Upper lobe of left lung (tissue), 6 donors: ENCODE measurements at places on chromosomes 5 and 9. TPM values are rescaled to one million over a fixed set of nuclear protein-coding genes. Genes with fewer than 3 reads are reported as not detected.
A peak's percentile ranks its signal among the peaks of the same experiment; 100 is the strongest.

GRCh38 chr5:31269259-31269658 is 75.8 kb downstream of the CDH6 start:
- no peak for DNase-seq

Gene CNTNAP3
- total RNA-seq: 5.4 TPM

DNA sequence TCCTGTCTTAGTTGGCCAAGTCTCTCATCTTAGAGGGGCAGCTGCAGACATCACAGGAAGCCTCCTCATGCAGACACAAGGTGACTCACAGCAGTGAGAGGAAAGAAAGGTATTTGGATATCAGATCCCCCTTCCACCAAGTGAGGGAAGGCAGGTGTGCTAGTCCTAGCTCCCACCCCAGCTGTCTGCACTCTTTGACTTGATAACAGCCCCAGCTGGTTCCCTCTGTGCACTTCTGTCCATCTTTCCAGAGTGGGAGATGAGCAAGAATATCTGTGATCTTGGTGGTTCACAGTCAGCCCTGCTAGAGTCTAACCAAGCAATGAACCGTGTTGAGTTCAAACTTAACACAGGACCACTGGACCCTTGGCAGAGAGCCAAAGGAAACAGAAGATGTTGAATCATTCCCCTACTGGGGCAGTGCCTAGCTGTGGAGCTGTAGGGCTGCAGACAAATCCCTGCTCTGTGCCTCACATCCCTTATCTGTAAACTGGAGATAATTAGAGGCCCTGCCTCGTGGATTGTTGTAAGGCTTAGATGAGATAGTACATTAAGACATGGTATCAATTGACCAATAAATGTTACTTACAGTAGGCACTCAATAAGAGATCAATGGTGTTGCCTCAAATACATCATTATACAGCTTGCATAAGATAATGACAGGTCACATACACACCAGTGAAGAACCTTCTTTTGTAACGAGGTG is 39.1 kb downstream of the SH3RF2 start:
- no peak for DNase-seq

DNA sequence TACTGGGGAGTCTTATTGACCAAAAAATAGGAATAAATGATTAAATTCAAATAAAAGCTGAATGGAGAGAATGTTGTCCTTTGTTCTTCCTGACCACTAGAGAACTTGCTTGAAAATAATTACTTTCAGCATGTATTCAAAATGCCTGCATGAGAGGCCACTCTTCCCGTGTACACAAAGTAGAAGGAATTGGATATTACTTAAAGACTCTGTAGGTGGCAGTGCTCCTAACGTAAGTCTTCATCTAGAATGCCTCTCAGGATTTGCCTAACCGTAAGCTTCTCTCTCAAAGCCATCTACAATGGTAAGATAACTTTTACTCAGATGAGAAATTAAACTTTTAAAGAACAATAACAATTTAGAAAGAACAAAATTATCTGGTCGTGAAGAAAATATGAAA is 620.0 kb upstream of the CCNG1 start:
- DNase-seq: no peak

GRCh38 chr5:149206524-149207141 is 65.0 kb upstream of the AFAP1L1 start:
- no peak for DNase-seq

DNA sequence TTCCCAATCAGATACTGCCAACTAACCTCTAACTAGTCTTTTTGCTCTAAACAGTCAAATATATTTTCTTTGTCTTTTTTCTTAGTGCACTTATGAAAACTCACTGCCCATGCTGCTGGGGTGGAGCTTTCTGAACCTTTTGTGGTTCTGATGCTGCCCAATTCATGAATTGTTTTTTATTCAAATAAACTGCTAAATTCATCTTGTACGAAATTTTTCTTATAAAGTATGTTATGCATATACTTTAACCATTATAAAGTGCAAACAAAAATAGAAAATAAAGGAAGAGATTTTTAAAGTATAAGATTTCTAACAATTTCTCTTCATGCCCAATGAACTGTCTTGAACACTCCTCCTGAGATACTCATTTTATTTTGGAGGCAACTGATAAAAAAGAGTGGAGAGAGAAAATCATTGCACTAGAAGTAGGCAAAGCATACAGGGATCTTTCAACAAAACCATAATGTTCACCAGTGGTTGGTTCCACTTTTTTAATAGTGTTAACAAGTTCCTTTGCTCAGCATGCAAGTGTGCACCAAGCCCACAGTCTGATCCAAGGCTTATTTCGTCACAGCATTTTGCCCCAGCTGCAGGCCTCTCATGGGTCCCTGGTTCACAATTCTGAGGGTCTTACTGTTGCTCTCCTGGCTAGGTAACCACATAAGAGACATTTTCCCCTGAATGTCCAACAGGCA is 6.2 kb upstream of the FYB1 start:
- no peak for DNase-seq

GRCh38 chr9:69168709-69169217 is 5.3 kb upstream of the TJP2 start:
- peak; percentile 59 for DNase-seq

DNA sequence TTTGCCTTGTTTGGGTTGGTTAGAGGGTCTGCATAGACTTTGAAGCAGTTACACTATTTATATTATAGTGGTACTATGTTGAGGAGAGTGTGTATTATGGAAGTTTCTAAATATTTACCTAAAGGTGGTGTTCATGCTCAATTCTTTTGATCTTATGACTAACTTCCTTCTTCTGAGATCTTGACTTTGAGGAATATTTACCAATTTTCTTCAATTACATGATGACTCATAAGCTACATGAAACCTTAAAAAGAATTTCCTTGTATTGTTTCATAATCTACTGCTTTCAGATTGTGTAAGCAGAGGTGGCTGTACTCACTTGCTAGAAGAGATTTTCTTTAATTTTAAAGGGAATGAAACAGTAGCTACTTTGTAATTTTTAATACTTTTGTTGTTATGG is 276.1 kb downstream of the TAF11L14 start:
- DNase-seq: no peak

DNA sequence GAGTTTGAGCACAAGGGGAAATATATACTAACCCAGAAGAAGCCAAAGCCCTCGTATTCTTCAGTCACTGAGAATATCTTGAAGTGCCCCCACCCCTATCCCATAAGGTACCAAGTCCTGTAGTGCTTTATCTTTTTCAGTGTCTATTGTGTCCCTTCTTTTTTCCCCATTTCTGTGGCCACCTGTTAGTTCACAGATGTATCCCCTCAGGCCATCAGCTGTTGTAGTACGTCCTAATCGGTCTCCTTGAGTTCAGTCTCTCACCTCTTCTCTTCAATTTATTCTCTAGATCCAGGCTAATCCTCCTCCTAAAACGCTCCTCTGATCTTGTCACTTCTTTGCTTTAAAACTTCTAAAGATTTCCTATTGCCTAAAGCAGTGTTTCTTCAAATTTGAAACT is 10.4 kb downstream of the RGS7BP start:
- DNase-seq: no peak

- DNase-seq: no peak
These were observed 85.0 kb upstream of the HRH2 start for GRCh38 chr5:175572886-175573285.

DNA sequence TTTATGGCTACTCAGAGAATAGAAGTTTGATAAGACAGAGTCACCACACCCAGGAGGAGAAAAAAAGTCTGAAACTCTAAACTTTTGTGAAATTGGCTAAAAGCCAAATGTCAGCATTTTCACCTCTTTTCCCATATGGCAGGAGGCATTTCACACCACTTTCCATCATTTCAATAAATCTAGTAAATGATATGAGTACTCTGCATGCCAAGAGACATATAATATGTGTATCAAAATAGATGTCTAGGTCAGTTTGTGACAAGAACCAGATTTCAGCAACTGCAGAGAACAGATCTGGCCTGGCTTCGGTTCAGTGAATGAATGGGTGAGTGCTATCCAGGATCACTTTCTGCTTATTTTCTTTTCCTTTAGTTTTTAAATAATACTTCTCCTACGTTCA is 470.8 kb downstream of the ENC1 start:
- no peak for DNase-seq

- no peak for DNase-seq
These were observed 161.2 kb downstream of the GNA14 start for GRCh38 chr9:77486968-77487367.

GRCh38 chr5:15571618-15572017 is 71.6 kb downstream of the FBXL7 start:
- DNase-seq: peak; percentile 16

GRCh38 chr9:34456746-34457145 is 1.6 kb downstream of the FAM219A start:
- DNase-seq: no peak

GRCh38 chr9:130239363-130239695 is 26.2 kb upstream of the HMCN2 start:
- no peak for DNase-seq

DNA sequence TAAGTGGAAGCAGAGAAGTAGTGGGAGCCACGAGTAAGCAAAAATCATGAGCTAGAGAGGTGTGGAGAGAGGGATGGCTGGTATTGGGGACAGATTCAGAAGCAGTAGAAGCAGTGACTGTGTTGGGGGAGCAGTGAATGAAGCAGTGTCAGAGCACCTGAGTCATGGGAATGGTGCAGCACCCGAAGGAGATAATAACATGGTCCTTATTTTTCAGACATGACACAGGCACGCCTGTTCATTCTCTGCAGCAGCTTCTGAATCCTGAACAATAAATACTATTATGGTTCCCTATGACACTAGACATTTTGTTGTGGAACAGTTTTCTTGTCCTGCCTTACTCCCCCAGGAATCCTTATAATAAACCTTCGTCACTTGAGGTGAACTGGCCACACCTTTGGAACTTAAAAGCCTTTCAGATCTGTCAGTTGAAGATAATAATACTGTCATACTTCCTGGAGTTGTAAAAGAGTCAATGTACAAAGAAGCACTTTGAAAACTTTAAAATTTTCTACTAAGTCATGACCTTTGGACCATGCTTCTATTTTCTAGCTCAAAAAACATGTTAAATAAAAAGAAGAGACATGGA is 7.0 kb upstream of the RASA1 start:
- no peak for DNase-seq

- DNase-seq: no peak
These were observed 715 bp downstream of the LCN8 start for GRCh38 chr9:136757328-136757727.

Gene SPAAR
- total RNA-seq: 19.9 TPM

DNA sequence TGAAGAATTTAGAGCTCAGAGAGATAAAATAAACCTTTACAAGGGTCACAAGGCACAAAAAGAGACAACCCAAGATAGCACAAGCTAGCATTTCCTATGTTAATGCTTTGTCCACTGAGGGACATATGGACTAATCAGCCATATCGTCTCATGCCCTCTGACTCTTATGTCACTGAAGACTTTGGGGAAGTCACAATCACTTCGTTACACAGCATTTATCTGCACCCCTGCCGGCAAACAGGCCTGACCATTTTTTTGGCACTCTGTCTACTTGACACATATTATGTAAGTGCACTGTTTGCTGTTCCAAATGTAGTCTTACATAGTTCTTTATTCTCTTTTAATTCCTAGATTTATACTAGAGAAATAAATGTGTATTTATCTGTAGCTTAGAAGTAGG is 13.9 kb upstream of the BNC2 start:
- DNase-seq: no peak

GRCh38 chr9:112487008-112487798 is 576 bp downstream of the KIAA1958 start:
- peak; percentile 94 for DNase-seq

Gene CCNO
- total RNA-seq: not detected

Gene PCDH1
- 93.0 TPM for total RNA-seq

Gene ANKRD34B
- total RNA-seq: not detected

DNA sequence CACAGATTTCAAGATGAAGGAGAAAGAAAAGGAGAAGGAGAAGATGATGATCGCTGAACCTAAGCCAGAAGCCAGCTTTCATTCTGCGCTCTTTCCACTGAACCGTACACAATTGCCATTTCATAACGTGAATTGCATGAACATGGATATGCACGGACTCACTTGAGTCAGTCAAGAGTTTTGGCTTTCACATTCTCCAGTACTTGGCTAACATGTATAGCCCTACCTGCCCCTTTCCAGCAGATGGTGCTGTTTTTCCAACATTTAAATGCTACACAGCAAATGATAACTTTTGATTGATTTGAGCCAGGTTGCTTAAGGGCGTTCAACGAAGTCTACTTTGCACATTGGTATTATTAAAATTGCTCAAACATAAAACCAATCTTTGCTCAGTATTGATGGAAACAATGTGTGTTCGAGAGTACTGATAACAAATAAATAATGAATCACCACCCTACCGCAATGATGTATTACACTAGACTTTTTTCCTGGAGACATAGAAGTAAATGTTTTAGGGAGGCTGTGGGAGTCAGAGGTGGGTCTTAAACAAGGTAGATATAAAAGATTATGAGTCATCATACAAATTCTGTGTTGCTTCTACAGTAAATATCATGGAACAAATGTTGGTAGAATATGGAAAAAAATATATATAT is 196.4 kb downstream of the TRPM3 start:
- no peak for DNase-seq

- DNase-seq: peak; percentile 61
These were observed 3.7 kb downstream of the LCN9 start for GRCh38 chr9:135666534-135667462.

DNA sequence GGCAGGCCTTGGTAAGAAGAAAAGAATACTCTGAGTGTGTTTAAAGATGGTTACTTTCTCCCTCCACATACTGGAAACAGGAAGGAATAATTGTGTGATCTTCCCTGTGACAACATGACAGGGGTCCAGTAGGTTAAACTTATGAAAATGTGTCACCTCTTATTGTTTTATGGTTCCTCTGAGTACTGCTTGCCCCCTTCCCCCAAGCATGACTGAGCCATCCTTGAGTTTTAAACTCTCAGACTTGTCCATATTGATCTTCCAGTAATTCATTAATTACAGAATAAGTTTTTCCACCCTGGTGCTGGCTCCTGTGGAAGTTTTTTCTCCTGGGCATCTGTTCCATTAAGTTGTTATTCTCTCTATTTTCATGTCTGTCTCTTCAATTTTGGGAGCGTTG is 95.8 kb downstream of the CNTLN start:
- no peak for DNase-seq

Gene OR1Q1
- total RNA-seq: not detected

DNA sequence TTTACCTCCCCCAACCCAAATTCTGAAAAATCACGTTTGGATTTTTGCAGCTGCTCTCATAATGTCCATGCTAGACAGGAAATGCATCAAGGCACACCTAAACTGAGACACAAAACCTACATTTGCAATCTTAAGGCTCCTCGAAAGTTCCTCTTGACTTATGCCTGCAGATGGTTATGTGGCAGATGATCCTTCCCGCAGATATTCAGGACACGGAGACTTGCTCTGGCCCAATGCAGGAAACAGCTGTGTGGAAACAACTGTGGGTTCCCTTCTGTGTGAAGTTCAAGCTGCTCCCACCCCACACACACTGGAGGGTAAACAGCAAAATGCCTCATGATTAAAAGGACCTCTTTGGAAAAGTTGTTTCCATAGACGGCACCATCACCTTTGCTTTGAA is 253.8 kb downstream of the EBF1 start:
- DNase-seq: no peak

GRCh38 chr5:126846344-126846743 is 69.4 kb downstream of the LMNB1 start:
- DNase-seq: no peak

Gene NPR3
- total RNA-seq: 6.3 TPM

Gene GABRA1
- not detected for total RNA-seq
